ENCODE measurements at places on chromosomes 1 and 21.

DNA sequence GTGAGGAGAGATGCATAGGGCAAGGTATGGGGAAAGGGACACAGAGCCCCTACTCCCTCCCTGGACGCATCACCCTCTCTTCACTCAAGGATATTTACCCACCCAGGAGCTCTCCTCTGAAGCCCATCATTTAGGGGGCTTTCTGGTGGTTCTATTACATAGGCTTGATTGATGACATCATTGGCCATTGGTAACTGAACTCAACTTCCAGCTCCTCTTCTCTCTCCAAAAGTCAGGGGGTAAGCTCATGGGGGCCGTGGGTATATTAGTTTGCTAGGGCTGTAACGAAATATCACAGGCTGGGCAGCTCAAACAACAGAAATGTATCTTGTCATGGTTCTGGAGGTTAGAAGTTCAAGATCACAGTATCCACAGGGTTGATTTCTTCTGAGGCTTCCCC lies 110.8 kb downstream of the DSCAM start:
- DNase-seq, result no peak

GRCh38 chr21:25708467-25709065 lies 26.1 kb downstream of the ATP5PF start:
- peak; percentile 59 for DNase-seq

DNA sequence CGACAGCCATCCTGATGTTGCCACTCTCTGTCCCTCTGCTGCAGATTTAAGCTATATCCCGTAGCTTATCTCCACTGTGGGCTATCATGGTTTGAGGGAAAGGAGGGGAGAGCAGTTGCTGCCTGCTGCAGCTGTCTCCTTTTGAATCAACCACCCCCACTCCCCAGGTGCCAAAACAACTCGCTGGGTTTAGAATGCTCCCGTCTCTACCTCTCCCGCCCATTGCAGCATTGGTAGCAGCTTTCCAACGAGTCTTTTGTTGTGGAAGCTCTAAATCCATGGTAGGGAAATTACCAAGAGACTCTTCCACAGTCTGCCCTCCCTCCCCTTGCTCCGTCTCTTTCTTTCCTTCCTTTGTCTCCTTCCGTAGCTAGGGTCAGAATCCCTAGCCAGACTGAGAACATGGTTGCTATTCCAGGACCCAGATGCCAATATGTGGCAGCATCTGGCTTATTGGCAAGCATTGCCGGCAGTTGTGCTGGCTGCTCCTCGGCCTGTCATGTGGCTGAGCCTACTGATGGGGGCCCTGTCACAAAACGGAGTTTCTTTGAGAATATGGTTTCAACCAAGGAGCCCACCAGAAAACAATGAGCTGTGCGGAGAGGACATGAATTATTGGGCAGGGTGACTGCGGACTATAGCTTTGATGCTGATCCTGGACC lies 230.7 kb downstream of the RPS6KC1 start:
- no peak for DNase-seq

DNA sequence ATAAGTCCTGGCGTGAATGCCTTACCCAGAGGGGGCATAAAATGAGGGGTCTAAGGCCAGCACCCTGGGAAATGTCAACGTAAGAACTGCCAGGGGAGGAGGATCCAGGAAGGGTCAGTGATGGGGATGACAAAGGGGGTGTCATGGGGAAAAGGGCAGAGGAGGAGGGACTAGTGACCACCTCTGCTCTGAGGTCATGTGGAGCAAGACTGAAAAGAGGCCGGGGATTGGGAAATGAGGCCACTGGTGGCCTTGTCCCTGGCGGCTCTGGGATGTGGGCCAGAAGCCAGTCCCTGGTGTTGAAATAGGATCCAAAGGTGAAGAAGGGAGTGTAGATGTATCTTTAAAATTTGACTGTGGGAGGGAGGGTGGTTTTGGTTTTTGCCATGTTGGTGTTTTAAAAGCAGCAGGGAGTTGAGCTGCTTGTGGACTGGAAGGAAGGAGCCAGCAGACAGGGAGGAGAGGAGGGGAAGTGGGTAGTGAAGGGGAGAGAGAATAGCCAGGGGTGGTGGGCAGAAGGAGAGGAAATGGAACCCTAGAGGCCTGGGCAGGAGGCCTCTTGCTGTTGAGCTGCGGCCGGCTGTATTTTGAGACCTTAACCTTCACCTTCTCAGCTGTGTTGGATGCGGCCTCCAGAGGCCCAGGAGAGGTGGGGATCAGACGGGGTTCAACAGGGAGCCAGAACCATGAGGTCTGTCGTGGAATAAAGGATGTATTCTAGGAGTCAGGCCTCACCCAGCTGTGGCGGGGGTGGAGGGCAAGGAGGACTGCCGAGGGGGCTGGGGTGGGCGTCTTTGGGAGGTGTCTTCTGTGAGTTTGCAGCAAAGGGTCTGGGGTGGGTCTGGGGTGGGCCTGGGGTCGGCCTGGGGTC lies 92.5 kb downstream of the DHRS3 start:
- no peak for DNase-seq

DNA sequence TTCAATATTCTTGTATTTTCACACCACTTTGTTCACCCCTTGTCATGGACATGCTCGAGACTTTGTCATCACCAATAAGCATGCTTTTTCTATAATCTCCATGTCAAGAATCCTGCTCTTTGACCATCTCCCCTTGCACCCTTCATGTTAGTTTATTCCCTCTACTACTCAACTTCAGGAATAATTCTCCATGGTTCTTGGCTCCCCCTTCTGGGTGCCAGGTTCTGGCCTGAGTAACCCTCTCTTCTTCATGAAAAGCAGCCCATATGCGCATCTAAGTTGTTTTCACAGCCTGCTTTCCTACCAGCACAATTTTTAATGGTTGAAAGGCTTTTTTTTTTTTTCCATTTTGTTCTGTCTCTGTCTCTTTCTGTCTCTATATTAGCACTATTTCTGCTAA lies 160.7 kb downstream of the LEPR start:
- DNase-seq, result no peak

DNA sequence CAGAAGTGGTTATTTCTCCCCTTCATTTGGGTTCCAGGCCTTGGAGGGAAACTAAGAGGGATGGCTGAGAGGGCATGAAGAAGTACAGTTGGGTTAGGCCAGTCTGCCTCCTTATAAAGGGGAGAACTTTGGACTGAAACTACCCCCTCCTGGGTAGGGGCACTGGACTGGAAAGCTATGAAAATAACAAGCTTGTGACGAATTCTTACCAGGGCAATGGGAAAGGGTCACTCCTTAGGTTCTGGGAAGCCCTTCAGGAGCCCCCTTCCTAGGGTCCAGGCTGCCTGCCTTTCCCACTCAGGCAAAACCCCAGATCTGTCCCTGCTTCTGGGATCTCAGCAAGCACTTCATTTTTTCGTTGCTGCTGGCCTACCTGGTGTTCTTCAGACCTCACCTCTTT lies 9.8 kb upstream of the P3R3URF start:
- DNase-seq, result no peak

GRCh38 chr1:166811691-166812090 lies 27.6 kb upstream of the POGK start:
- DNase-seq, result no peak

DNA sequence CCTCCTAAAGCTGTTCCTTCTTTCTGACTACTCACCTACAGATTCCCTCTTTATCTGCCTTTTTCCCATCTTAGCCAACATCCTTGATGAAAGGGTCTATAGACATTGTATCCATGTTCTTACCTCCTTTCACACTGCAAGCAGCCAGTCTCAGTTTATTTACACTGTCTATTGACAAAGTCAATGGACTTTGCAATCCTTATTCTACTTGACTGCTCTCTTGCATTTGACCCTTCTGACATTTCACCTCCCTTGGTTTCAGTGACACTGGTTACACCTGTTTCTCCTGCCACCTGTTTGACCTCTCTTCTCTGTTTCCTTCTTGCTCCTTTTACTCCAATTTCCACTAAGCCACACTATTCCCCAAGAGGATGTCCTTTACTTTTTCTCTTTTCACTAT lies 224.0 kb upstream of the SNX7 start:
- no peak for DNase-seq

DNA sequence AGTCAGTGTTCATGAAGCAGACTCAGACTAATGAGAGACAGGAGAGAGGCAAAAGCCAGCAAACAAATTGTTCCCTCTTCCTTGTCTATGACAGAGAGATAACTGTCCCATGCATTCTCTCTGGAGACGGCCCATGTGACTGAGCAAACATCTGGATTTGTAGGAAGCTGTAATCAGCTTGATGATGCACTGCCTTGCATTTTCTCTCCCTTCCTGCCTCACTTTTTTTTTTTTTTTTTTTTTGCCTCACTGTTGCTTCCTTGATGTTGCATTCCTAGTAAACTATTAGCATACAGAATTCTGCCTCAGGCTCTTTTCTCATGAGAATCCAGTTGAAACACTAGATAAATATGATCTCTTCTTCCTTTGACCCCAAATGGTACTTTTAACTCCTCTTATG lies 134.5 kb downstream of the HHIPL2 start:
- DNase-seq, result no peak

- no peak for DNase-seq
Measured at GRCh38 chr1:66316464-66317247, 217.3 kb upstream of the SGIP1 start.

DNA sequence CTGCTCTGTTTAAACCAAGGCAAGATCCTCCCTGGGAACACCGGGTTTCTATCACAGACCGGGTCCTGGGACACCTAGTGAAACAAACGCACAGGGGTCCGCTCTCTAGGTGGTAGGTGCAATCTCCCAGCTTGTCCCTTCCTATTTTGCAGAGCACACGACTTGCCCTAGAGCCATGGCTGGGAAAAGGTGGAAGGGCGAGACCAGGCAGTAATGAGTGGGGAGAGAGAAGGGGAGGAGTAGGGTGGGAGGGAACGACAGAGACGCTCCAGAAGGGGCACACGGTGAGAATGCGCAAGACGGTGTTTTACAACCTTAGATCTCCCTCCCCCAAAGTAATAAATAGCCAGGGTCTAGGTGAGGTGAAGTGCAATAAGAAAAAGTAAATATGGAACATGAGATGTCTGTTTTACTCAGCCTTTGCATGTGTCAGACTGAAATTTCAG lies 9.3 kb upstream of the ARHGAP29 start:
- no peak for DNase-seq

DNA sequence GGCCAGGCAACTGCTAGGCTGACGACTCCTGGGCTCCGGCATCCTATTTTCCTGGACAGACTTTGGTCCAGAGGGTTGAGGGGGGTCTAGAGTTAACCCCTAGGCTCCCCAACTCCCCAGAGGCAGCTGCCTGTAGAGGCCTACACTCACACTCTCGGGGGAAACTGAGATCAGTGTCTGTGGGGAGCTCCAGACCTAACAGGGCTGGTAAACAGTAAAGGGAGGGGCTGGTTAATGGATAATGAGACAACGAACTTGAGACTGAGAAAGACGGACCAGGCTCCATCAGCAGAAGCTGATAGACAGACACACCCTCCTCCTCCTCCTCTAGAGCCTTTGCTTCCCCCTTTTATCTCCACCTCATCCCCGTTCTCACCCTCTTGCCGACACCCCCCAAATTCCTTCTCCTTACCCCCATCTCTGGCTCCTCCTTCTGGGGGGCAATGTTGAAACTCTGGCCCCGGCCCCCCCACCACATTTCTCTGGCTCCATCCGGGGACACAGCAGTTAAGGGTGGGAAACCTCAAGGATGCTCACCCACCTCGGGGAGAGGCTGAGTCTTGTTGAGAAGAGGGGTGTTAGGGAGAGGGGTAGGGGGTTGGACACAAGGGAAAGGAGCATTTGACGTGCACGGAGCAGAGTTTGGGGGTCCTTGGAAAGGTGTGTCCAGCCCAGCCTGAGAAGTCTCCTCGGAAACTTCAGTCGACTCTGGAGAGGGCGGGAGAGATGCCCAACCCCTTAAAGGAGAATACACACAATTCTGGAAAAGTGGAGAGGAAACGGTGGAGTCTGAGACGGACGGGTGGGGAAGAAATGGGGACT lies at the start of gene MTMR11:
Gene MTMR11 (minus strand): TSS at position 710 of the 822 bp plus-strand sequence. CDS start 232 bp downstream, at position 478.
- DNase-seq, result no peak

DNA sequence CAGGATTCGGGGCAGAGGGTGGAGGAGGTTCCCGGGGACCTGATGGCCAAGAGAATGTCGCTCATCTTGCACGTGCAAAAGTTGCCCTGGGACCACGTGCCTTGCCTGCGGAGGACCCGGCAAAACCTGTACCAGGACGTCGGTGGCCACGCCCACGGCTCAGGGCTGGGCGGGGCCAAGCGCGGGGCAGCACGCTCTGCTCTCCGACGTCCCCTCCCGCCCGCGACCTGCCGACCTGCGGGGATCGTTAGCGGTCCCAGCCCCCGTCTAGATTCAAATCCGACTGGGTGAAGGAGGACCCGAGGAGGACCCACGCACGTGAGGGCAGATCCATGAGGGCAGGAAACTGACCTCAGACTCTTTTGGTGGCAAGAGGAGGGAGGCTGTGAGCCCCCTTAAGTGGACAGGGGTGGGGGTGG lies at the start of gene C1orf167:
Gene C1orf167 (plus strand): TSS at position 206 of the 419 bp plus-strand sequence. CDS start 2,208 bp downstream, outside the sequence.
- DNase-seq, result peak; percentile 59

DNA sequence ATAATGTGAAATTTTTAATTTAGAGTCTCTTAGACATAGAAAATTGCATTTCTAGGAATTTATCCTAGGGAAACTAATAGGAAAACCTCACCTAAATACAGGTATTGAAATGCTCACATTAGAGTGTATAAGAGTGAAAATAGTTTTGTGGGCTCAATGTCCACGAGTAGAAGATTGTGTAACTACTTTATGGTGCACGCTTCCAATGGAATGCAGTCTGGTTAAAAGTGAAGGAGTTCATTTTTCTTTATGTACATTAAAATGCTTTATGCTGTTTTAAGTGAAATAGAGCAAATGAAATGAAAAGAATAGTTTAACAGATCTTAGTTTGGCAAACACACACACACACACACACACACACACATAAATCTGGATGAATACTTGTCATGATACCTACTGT lies 278.2 kb downstream of the USP25 start:
- no peak for DNase-seq

- DNase-seq, result no peak
Measured at GRCh38 chr1:160177231-160177630, 13.1 kb upstream of the CASQ1 start.

- no peak for DNase-seq
Measured at GRCh38 chr1:151813271-151813977, 8.2 kb upstream of the LINGO4 start.

GRCh38 chr1:224592636-224593582 lies 23.2 kb upstream of the CNIH3 start:
- no peak for DNase-seq

- no peak for DNase-seq
Measured at GRCh38 chr1:25110036-25110435, 122.3 kb downstream of the SYF2 start.

DNA sequence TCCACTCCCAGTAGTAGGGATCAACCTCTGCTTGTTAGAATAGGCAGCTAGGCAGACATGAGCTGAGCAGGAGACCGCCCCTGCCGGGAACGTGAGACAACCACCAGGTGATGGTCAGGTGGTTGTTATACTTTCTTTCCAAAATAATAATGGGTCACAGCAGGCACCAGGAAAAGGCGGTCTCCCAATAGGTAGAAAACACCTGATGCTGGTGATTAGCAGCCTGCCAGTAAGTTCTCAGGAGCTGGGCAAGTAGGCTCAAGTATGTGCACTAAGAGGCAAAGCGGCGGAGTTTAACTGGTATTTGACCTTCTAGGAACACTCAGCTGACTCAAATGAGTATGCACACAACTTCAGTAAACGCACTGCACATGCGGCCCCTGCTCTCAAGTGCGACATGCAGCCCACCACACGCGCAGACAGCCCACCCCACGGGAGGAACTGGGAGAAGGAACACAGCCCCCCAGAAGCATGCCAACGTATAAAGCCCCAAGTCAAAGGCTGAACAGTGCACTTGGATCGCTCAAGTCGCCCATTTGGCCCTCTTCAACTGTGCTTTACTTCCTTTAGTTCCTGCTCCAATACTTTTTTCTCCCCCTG lies 80.0 kb downstream of the DESI2 start:
- DNase-seq, result no peak

- no peak for DNase-seq
Measured at GRCh38 chr1:179168536-179168935, 60.9 kb downstream of the ABL2 start.
